ENCODE measurements at places on chromosomes 12 and 14. TPM values are rescaled to one million over a fixed set of nuclear protein-coding genes. Genes with fewer than 3 reads are reported as not detected.

The TSPAN9 gene
- 18.7 TPM for total RNA-seq

The TAS2R42 gene
- not detected for total RNA-seq

The HOXC10 gene
- 2.6 TPM for total RNA-seq

The MIP gene
- not detected for total RNA-seq
